ENCODE measurements at places on chromosomes 5 and 9. TPM values are rescaled to one million over a fixed set of nuclear protein-coding genes. Genes with fewer than 3 reads are reported as not detected.

The ECPAS gene
- total RNA-seq: 116 TPM

- H3K4me1 ChIP-seq: peaks cover 7% of the 10 kb centered on the region
- no peak for DNase-seq
- H3K27me3 ChIP-seq: no peaks in the 10 kb centered on the region
- H3K36me3 ChIP-seq: no peaks in the 10 kb centered on the region
- no peak overlapping the region for H3K4me3 ChIP-seq
- H3K27ac ChIP-seq: no peak overlapping the region
These were observed 100.9 kb upstream of the IL6ST start for GRCh38 chr5:56095579-56096102.

GRCh38 chr9:88538311-88539085 lies 3.5 kb downstream of the NXNL2 start:
- H3K4me1 ChIP-seq: peaks cover 23% of the 10 kb centered on the region
- no peaks in the 10 kb centered on the region for H3K27me3 ChIP-seq
- no peak for DNase-seq
- no peaks in the 10 kb centered on the region for H3K36me3 ChIP-seq
- H3K4me3 ChIP-seq: no peak overlapping the region

- H3K4me3 ChIP-seq: no peak overlapping the region
- H3K27ac ChIP-seq: no peak overlapping the region
- no peaks in the 10 kb centered on the region for H3K27me3 ChIP-seq
- no peak for DNase-seq
These were observed 3.9 kb downstream of the LCN8 start for GRCh38 chr9:136754059-136754572.

- no peaks in the 10 kb centered on the region for H3K36me3 ChIP-seq
- H3K4me3 ChIP-seq: no peak overlapping the region
- H3K4me1 ChIP-seq: peaks cover 4% of the 10 kb centered on the region
- no peaks in the 10 kb centered on the region for H3K27me3 ChIP-seq
These were observed 5.5 kb downstream of the C9orf85 start for GRCh38 chr9:71916834-71917534.

GRCh38 chr5:138482638-138483037 lies 17.4 kb downstream of the EGR1 start:
- no peaks in the 10 kb centered on the region for H3K27me3 ChIP-seq
- H3K4me1 ChIP-seq: no peaks in the 10 kb centered on the region
- no peak for DNase-seq
- no peak overlapping the region for H3K4me3 ChIP-seq
- no peaks in the 10 kb centered on the region for H3K36me3 ChIP-seq
- H3K27ac ChIP-seq: no peak overlapping the region

The MEGF10 gene
- total RNA-seq: 0.87 TPM

- DNase-seq: no peak
- H3K4me3 ChIP-seq: no peak overlapping the region
- H3K27ac ChIP-seq: no peak overlapping the region
- H3K27me3 ChIP-seq: peaks cover 21% of the 10 kb centered on the region
These were observed 34.1 kb upstream of the SLC9A3 start for GRCh38 chr5:558326-558725.

- no peak overlapping the region for H3K27ac ChIP-seq
- H3K4me3 ChIP-seq: no peak overlapping the region
- H3K36me3 ChIP-seq: no peaks in the 10 kb centered on the region
- no peak for DNase-seq
- peaks cover 7% of the 10 kb centered on the region for H3K27me3 ChIP-seq
These were observed 124.7 kb upstream of the TNPO1 start for GRCh38 chr5:72691751-72692150.

The APBA1 gene
- 0.13 TPM for total RNA-seq

The SLC46A2 gene
- not detected for total RNA-seq

- no peaks in the 10 kb centered on the region for H3K36me3 ChIP-seq
- DNase-seq: no peak
- H3K4me3 ChIP-seq: no peak overlapping the region
- H3K4me1 ChIP-seq: no peaks in the 10 kb centered on the region
These were observed 68.9 kb upstream of the TAF1L start for GRCh38 chr9:32704343-32704742.

GRCh38 chr5:178895615-178896571 lies at the start of gene ZFP2:
Gene ZFP2, plus strand, starts transcription at chr5:178895913. Its CDS starts 35,401 bp downstream, at chr5:178931314.
- DNase-seq: peak; percentile 47
- no peaks in the 10 kb centered on the region for H3K27me3 ChIP-seq
- H3K4me3 ChIP-seq: peak within 1 kb of the TSS; percentile 61
- no peaks in the 10 kb centered on the region for H3K4me1 ChIP-seq

- H3K27ac ChIP-seq: no peak overlapping the region
- no peaks in the 10 kb centered on the region for H3K4me1 ChIP-seq
- no peak for DNase-seq
- no peaks in the 10 kb centered on the region for H3K36me3 ChIP-seq
These were observed 616.0 kb downstream of the ACTL7B start for GRCh38 chr9:108239696-108240321.

DNA sequence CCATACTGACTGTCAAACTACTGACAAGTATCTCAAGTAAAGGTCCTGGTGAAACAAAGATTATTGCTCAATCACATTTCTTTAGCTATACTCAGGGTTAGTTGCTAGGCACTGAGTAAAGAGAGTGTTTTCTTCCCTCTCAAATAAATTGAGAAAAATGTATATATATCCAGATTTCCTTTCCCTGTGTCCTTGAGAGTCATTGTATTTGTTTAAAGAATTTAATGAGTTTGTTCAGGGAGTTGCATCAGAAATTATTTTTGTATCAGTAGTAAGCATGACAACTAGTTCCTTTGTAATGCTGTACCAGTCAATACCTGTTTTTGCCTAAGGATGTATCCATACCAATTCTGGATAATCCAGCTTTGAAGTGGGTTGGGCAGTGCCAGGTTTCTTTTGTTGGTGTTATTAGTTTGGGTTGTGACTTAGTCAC lies 3.2 kb upstream of the ANKHD1 start:
- no peaks in the 10 kb centered on the region for H3K27me3 ChIP-seq
- no peak overlapping the region for H3K4me3 ChIP-seq
- no peaks in the 10 kb centered on the region for H3K36me3 ChIP-seq
- peak overlapping the region; percentile 22 for H3K27ac ChIP-seq

GRCh38 chr5:33338336-33339110 lies 102.2 kb upstream of the TARS1 start:
- no peaks in the 10 kb centered on the region for H3K27me3 ChIP-seq
- no peaks in the 10 kb centered on the region for H3K4me1 ChIP-seq
- no peaks in the 10 kb centered on the region for H3K36me3 ChIP-seq

DNA sequence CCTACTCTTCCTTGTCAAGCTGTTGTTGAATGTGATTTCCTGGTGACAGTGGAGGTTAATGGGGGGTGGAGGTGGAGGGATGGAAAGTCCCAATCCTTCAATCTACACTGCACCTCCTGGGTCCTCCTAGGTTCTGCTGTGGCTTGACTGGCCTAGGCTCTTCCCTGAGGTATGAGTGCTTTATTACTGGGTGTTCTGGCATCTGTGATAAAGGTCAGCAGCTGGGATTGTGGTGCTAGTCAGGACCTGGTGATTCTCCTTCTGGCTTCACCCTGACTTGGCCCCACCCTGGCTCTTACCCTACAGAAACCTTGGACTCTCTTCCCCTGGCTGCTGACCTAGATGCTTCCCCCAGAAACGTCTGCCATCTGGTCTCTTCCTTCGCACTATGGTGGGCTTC lies 194.3 kb downstream of the ARHGEF28 start:
- H3K4me3 ChIP-seq: no peak overlapping the region
- no peaks in the 10 kb centered on the region for H3K36me3 ChIP-seq
- H3K27me3 ChIP-seq: no peaks in the 10 kb centered on the region
- H3K4me1 ChIP-seq: no peaks in the 10 kb centered on the region
- no peak overlapping the region for H3K27ac ChIP-seq

The AGXT2 gene
- total RNA-seq: not detected

DNA sequence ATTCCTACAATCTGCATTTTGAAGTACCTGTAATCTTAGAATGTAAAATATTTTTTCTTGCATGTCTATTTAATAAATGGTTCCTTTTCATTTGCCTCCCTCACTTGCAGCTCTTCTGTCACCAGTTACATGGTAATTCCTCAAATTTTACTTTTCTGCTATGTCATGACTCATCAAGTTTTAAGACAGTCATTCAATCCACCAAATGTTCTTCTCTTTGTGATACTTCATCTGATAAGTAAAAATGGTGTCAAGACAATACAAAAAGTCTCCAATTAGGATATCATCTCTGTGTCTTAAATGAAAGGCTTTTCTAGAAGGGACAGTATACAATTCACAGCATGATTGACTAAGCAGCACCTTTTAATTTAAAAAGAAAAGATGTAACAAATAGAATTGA lies 104.9 kb upstream of the FTMT start:
- no peak overlapping the region for H3K27ac ChIP-seq
- DNase-seq: no peak
- no peak overlapping the region for H3K4me3 ChIP-seq
- H3K36me3 ChIP-seq: no peaks in the 10 kb centered on the region
- no peaks in the 10 kb centered on the region for H3K27me3 ChIP-seq
- H3K4me1 ChIP-seq: no peaks in the 10 kb centered on the region

- no peak overlapping the region for H3K27ac ChIP-seq
- DNase-seq: no peak
- no peaks in the 10 kb centered on the region for H3K27me3 ChIP-seq
- H3K4me1 ChIP-seq: peaks cover 13% of the 10 kb centered on the region
- H3K4me3 ChIP-seq: no peak overlapping the region
- peaks cover 4% of the 10 kb centered on the region for H3K36me3 ChIP-seq
These were observed 121.2 kb downstream of the RAPGEF6 start for GRCh38 chr5:131513780-131514179.

DNA sequence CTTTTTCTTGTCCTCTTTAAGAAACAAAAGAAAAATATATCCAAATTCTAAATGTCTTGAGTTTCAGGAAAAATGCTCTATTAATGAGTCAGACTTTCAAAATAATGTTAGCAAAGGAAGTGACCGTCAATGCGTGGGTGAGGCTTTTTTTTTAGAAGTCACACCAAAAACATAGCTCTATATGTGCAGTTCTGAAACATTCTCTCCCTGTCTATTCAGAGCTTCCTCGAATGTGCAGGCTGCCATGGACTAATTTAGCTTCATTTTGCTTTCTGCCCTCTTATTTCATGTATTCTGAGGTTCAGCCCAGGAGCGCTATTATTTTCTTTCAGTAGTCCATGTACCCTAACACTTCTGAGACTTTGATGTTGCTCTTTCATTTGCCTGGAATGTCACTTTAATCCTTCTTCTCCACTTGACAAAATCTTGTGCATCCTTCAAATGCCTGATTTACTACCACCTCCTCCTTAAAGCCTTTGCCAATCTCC lies 72.5 kb upstream of the RASA1 start:
- no peak overlapping the region for H3K4me3 ChIP-seq
- H3K27me3 ChIP-seq: no peaks in the 10 kb centered on the region
- peak overlapping the region; percentile 51 for H3K27ac ChIP-seq
- H3K36me3 ChIP-seq: no peaks in the 10 kb centered on the region
- H3K4me1 ChIP-seq: peaks cover 18% of the 10 kb centered on the region

The FST gene
- not detected for total RNA-seq

DNA sequence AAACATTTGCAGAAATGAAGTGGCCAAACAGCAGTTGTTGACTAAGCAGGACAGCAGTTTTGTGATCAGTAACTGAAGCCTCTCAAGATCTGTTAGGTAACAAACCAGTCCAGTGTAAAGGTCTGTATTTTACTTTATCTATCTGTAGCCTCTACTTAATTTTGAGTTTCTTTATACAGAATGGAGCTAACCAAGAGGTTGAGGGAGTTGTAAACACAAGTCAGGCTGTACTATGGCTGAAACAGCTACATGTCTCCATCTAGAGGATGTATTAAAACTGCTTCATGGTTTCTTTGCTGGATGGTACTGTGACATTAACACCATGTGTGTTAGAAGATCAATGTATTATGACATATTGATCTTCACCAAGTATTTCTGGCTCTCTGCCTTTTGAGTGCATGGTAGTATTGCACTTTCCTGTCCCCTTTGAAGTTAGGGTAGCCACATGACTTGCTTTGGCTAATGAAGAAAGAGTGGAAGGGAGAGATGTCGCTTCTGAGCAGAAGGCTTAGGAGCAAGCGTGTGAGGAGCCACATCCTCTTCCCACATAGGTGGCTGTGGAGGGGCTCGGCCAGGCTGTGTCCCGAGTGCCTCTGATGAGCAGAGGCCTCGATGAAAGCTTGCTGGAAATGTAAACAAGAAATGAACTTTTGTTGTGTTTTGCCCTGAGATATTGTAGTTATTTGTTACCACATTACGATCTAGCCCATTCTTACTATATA lies 105.6 kb upstream of the PCA3 start:
- no peak overlapping the region for H3K4me3 ChIP-seq
- peaks cover 9% of the 10 kb centered on the region for H3K4me1 ChIP-seq
- peaks cover 4% of the 10 kb centered on the region for H3K27me3 ChIP-seq
- peak; percentile 25 for DNase-seq

GRCh38 chr9:128127568-128127989 lies at the start of gene PTGES2:
Gene PTGES2, minus strand, starts transcription at chr9:128127729. Its CDS starts 12 bp downstream, at chr9:128127717.
- H3K27me3 ChIP-seq: no peaks in the 10 kb centered on the region
- peaks cover 13% of the 10 kb centered on the region for H3K36me3 ChIP-seq
- peak within 1 kb of the TSS; percentile 95 for H3K4me3 ChIP-seq

- H3K27ac ChIP-seq: no peak overlapping the region
- no peak for DNase-seq
- no peaks in the 10 kb centered on the region for H3K27me3 ChIP-seq
These were observed 1431.4 kb upstream of the CDH18 start for GRCh38 chr5:21419383-21419782.

DNA sequence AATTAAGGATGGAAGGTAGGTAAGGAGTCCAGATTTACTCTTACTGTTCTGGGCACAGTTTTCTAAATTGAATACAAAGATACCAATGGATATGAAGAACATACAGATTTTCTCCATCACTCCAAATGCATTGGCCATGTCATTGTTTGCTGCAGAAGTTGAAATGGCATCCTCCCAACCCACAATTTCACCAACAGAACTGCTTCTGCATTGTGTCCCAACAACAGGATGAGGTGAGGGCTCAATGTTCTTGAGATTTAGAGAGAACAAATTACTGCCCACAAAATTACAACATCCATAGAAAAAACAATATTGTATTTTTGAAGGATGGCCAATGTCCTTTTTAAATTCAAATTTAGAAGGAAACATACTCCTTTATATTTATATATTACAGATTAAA lies 88.9 kb downstream of the NUDT12 start:
- no peaks in the 10 kb centered on the region for H3K36me3 ChIP-seq
- no peak overlapping the region for H3K4me3 ChIP-seq
- no peaks in the 10 kb centered on the region for H3K27me3 ChIP-seq
- H3K27ac ChIP-seq: no peak overlapping the region
- DNase-seq: no peak

DNA sequence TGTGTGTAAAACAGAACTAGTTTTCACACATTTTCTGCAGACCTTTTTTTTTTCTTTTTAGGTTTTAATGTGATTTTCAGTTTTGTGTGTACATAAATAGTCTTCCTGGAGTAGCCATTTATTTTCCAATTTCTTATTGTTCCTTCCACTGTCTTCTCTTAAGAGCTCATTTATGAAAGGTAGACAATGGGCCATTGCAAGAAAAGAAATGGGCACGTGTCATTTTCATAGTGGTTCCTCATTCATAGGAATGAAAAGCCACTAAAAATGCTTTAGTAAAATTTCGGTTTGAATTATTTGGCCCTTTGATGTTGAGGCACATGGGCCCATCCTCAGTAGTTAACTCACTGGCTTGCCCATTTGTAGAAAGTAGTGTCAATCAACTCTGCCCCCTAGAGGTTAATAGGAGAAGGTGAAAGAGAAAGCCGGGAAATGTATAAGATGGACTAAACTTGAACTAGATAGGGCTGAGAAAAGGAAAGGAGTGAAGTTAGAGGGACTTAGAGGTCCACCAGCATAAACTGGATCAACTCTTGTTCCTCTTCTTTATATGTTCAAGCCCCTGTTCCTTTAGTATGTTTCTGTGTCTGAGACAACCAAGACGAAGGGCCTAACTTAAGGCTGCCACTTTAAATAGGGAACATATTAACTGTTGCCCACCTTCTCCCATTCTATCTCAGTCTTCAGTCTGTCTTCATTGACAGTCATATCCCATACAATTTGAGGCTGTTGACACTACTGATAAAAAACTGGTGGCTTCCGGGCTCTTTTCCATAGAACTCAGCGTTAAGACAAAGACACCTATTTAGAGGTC lies 72.6 kb downstream of the SMARCA2 start:
- no peak overlapping the region for H3K4me3 ChIP-seq
- H3K36me3 ChIP-seq: peaks cover 15% of the 10 kb centered on the region
- no peaks in the 10 kb centered on the region for H3K27me3 ChIP-seq
- peak; percentile 75 for DNase-seq
- H3K4me1 ChIP-seq: peaks cover 8% of the 10 kb centered on the region

Measured in A673 (cell line).